ENCODE measurements at places on chromosomes 7 and 10. TPM values are rescaled to one million over a fixed set of nuclear protein-coding genes. Genes with fewer than 3 reads are reported as not detected.

The ADAM22 gene
- polyA plus RNA-seq: 12.7 TPM

The LRGUK gene
- polyA plus RNA-seq: 1.9 TPM

The HOXA7 gene
- polyA plus RNA-seq: 4.5 TPM

The UPF2 gene
- 33.9 TPM for polyA plus RNA-seq

The MUC3A gene
- 0.37 TPM for polyA plus RNA-seq

The CCDC7 gene
- 6.1 TPM for polyA plus RNA-seq

The HKDC1 gene
- polyA plus RNA-seq: 4.4 TPM

The SLC18A3 gene
- not detected for polyA plus RNA-seq

The GARIN1A gene
- 3.2 TPM for polyA plus RNA-seq

The ITIH2 gene
- polyA plus RNA-seq: 1.1 TPM

The HERC4 gene
- 62.7 TPM for polyA plus RNA-seq

The VIPR2 gene
- polyA plus RNA-seq: 0.28 TPM

The RBP4 gene
- 0.55 TPM for polyA plus RNA-seq

The ERCC6 gene
- 19.8 TPM for polyA plus RNA-seq

The PON3 gene
- 14.7 TPM for polyA plus RNA-seq

The SOSTDC1 gene
- 29.9 TPM for polyA plus RNA-seq

The NANOS1 gene
- 3.2 TPM for polyA plus RNA-seq

The FGL2 gene
- 7.5 TPM for polyA plus RNA-seq

The STARD3NL gene
- polyA plus RNA-seq: 56.6 TPM

The HGF gene
- 29.4 TPM for polyA plus RNA-seq

The MTPN gene
- polyA plus RNA-seq: 127 TPM
